SHP77 treated with DMSO at 0.1 percent for 48 hours (cell line): ENCODE measurements at places on chromosomes 4 and X.

DNA sequence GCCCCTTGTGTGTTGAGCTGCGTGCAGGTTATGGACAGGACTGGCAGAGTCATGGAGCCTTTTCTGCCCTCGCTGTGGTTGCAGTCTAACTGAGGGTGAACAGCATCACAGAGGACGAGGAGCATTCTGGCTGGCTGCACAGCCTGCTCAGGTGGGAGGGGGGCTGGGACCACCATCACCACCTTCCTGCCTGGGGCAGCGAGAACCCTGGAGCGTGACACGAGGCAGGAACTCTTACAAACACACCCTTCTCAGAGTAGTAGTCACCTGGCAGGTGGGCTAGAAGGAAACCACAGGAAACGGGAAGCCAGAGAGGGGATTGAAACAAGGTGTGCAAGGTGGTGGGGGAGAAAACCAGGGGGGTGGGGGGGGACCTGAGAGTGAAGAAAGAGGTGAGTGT is 25.6 kb downstream of the TKTL1 start:
- no peak for DNase-seq

GRCh38 chr4:55598641-55599040 is 6.6 kb upstream of the PDCL2 start:
- no peak for DNase-seq

DNA sequence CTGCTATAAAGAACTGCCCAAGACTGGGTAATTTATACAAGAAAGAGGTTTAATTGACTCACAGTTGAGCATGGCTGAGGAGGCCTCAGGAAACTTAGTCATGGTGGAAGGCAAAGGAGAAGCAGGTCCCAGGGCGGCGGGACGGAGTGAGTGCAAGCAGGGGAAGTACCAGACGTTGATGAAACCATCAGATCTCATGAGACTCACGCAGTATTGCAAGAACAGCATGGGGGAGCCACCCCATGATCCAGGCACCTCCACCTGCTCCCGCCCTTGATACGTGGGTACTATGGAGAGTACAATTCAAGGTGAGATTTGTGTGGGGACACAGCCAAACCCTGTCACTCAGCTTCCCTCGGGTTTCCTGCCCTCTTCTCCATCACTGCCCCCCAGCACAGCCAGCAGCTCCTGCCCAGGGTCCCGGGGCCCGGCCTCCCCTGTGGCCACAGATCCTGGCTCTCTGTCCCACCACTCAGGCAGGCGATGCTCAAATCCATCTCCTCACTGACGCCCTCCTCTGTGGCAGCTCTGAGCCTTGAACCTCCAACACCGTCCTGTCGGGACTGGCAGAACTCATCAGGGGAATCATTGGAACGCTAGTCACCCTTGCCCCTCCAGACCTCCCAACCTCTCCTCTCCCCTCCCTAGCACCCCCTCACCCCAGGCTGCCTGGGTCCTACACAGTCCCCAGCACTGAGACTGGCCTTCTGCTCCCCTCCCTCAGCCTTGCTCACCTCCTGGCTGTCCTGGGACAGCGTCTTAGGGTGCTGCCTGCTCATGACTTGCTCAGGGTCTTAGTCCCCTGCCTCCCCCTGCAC is 37.6 kb downstream of the FGFRL1 start:
- DNase-seq = no peak

DNA sequence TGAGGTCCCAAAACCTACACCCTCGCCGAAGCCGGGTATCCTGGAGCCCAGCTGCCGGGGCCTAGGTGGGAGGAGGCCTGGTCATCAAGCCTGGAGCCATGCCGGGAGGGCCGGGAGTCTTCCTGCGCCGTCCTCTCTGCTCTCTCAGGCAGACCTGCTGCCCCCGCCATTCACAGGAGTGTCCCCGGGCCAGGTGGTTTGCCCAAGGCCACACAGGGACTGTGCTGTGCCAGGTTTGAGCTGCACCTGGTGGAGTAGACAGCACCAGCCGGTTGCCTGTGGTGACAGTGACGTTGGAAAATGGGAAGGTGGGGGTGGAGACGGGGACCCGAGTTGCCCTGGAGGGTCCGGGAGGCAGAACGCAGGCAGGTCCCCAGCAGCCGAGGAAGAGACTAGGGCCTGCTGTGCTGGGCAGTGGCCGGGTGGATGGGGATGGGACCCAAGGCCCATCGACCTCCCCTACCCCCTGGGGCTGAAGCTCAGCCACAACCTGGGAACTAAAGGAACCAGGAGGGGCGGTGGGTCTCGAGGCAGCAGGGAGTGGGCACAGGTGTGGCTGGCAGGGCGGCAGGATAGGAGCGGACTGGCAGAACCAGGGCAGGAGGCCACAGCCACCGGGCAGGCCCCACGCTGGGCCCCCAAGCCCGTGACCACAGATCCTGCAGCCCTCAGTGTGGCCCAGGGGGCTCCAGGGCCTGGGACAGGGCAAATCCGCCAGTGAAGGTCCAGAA is 9.5 kb downstream of the DOK7 start:
- no peak for DNase-seq

DNA sequence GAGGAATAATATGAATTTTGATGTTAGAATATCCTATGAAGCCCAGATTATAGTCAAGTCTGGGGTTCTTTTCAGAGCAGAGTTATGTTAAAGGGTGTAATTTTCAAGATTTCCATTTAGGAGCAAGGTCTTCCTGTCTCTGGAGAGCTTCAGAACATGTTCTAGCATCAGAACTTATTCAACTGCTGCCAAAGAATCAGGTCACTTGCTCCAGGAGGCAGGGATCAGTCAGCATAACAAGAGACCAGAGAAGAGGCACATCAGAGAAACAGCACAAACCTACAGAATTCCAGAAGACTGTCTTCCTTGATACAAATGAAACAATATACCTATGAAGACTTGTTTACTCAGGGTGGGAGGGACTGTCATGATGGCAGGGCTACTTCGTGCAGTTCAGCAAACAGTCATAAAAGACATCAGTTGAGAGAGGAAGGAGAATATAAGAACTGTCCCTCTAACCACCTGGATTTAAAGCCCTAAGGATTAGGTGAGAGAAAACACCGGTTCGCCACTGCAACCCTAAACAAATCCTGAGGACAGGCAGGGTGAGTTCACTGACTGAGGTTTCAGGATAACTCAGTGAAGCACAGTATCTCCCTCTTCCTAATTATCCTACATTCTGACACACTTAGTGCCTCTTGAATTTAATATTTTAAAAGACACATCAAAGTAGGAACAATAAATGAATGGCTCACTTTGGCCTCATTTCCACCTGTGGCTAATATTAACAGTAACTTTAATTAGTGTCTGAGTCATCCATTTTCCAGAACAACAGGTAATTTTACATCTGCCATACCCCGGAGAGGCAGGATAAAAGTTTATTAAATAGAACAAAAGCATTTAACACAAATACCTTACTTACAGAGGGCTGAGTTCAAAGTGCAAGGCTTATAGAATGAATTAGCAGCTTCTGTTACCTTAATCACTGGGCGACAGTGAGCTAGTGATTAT is 93.0 kb downstream of the HDAC8 start:
- DNase-seq = no peak

GRCh38 chr4:93203708-93204107 is 624.8 kb upstream of the ATOH1 start:
- DNase-seq = no peak

DNA sequence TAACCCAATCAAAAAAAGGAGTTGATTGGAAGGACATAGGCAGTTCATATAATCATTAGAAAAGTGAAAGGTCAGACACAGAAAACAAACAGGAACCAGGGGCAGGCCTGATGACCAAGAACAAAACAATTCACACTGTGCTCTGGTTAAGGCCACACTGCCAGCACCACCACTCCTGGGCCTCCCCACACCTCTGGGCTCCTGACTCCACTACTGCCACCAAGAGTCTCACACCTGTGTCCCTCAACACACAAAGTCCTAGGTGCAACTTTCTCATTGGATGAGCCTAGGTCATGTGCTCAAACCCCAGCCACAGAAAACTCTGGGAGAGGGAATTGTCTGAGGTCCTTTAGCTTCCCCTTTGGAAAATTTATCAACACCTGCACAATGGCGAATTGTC is 11.1 kb upstream of the FAM9C start:
- no peak for DNase-seq
